ENCODE measurements at places on chromosomes 6 and 20.

GRCh38 chr20:51470499-51470820, 72.1 kb downstream of the NFATC2 start:
- DNase-seq, result no peak

DNA sequence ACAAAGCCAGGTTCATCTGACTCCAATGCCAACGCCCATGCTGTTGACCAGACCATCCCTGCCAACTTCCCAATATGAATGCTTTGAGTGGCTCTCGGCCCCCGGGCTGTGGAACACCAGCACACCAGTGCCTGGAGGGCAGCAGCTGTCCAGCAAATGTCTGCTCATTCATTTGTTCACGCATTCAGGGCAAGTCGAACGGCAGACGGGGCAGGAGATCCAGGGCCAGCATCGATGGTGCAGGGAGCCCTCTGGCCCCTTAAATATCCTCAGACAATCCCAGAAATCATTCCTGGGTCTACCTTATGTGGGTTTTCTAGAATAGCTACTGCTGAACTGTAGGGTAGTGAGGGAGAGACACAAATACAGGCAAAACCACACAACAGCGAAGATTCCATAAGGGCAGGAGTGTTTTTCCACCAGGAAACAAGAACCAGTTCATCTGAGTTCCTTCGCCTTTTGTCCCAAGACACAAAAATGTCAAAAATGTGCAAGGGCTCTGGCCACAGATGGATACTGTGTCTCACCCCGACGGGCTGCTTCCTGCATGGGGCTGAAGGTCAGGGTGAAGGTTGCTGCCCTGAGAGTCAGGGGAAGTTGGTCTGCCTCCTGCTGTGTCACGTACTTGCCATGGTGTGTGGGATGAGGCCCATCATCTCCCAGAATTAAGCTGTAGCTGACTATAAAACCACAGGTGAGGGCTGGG, 15.5 kb downstream of the RIPOR3 start:
- DNase-seq, result no peak

DNA sequence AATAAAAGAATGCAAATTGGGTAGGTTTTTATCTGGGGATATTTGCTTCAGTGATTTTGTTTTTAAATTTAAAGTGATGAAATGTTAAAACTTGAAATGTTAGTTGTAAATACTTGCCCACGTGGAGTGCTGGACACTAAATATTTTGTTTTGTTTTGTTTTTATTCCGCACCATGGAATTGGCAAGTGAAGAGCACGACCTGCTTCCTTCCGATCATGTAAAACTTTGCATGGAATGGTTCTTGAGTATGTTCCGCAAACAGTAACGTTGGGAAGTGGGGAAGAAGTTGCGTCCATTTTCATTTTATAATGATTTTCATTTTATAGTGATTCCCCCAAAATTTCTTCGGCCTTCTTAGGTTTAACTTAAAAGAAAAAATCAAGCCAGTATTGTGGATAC, 765 bp downstream of the IRAK1BP1 start:
- no peak for DNase-seq

DNA sequence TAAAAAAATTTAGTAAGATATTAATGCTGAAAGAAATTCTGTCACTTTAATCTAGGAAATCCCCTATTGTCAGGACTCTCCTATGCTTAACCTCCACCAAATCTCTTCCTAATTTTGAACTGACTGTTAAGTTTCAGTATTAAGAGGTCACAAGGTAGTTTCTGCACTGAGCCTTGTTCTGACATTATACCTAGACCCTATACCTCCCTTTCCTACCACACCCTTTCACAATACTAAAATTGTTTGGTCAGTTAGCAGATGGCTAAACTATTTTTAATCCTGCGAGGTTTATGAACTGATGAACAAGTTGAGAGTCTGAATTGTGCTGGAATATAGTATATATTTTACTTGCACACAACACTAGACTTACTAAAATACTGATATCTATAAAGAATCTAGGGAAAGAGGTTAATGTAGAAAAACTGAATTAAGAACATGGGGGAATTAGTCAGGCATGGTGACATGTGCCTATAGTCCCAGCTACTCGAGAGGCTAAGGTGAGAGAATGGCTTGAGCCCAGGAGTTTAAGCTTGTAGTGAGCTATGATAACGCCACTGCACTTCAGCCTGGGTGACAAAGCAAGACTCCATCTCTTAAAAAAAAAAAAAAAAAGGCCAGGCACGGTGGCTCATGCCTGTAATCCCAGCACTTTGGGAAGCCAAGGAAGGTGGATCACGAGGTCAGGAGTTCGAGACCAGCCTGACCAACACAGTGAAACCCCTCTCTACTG, 51.5 kb downstream of the HBS1L start:
- no peak for DNase-seq

DNA sequence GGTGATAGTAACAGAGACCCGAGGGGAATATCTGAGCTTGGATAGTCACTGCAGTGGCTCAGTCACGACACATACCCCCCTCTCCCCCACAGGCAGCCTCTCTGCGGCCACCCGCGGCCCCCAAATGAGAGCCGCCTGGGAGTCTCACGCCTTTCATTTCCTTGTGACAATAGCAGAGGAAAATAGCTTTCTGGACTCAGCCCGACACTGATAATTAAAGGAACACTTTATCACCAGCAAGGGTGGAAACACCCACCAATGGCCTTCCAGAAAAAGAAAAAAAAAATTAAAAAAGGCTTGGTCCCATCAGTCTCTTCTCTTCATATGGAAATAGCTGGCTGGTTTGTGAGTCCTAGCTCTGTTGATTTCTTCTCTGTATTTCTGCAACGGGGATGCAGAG, 35.1 kb upstream of the KCNG1 start:
- DNase-seq, result no peak

- DNase-seq, result no peak
These were observed 456.4 kb downstream of the COL12A1 start for GRCh38 chr6:74749211-74750147.

DNA sequence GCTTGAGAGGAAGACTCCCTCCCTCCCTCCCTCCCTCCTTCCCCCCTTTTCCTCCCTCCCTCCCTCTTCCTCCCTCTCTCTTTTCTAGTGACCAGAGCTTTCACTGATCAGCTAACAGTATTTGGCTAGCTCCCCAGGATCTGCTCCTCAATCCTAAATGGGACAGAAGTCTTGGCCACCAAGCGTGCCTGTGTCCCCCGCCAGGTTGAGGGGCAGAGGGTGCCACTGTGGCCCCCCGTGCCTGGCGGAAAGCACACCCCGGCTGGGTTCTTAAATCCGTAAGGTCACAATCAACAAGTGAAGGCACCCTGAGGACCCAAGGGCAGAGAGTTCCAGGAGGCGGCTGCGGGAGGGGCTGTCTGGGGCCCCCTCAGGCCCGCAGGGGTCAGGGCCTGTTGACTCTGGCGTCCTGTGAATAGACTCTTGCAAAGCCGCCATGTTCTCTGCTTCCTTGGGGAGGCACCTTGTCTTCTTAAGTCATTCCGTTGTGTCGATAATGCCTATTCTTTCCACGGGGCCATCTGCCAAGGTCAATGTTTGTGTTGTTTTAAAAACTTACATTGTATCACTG, 38.9 kb upstream of the STX16 start:
- DNase-seq, result no peak

- DNase-seq, result no peak
These were observed 52.8 kb upstream of the MPC1 start for GRCh38 chr6:166435574-166435973.

DNA sequence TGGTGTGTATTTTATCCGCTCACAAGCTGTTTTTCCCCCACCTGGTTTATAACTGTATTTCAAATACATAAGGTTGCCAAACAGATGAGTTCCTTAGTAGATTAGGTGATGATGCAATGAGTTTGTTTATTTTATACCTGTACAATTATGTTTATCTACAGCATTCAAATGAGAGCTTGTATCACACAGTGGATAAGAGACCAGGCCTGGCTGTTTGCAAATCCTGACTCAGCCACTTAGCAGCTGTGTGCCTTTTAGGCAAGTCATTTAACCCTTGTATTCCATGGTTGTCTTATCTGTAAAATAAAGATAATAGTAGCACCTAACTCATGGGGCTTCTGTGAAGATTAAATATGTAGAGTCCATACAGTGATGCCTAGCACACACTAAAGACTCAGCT, 143.7 kb downstream of the MOXD1 start:
- no peak for DNase-seq

GRCh38 chr6:158552055-158552795, 7.7 kb upstream of the TMEM181 start:
- DNase-seq, result no peak

- no peak for DNase-seq
These were observed 7.4 kb upstream of the FGD2 start for GRCh38 chr6:36997811-36998722.

DNA sequence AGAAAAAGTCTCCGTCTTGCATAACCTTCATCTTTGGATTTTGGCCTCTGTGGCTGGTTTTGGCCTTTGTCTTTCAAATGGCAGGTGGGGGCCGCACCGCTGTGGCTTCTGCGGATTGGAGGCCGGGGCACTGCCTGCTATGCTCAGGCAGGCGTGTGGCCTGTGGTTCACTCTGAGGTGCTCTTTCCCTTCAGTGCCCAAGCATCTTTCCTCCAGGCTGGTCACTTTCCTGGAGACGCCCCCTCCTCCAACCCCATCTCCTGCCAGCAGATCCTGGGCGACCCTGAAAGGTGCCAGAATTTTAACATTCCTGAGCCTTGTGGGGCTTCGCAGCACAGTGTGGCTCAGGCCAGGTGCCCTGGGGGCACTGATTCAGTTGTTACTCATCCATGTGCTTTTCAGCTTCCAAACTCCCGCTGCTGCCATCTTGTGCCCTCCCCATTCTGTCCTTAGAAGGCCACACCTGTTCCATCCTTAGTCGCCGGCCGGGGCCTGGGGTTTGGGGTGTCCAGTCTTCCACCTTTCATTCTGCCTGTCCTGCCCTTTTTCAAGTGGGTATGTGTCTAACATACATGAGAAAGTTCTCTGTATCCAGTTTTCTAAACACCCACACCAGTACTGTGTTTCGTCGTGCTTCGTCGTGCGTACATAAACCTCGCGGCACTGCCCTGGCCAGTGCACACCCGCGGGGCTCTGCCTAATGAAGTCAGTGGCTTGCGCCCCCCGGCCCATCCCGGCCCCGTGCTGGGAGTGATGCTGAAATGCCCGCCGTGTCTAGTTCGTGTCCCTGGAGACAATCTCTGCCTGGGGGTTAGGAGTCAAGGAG, 12.1 kb downstream of the SS18L1 start:
- no peak for DNase-seq

DNA sequence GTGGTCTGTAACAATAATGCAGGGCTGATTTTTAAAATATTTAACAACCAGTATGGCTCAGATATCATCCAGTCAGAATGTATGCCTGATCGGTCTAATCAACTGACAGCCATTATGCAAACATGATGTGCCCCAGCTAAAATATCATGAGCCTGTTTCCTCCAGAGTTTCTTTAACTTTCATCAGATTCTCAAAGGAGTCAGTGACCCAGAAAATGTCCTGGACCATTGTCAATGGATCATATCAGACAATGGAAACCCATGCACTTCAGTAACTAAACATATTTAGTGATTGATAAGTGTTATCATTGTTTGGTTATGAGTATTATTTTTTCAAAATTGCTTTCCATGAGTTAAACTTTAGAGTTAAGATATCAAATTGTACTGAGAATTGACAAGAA, 173.5 kb downstream of the LMBRD1 start:
- no peak for DNase-seq

DNA sequence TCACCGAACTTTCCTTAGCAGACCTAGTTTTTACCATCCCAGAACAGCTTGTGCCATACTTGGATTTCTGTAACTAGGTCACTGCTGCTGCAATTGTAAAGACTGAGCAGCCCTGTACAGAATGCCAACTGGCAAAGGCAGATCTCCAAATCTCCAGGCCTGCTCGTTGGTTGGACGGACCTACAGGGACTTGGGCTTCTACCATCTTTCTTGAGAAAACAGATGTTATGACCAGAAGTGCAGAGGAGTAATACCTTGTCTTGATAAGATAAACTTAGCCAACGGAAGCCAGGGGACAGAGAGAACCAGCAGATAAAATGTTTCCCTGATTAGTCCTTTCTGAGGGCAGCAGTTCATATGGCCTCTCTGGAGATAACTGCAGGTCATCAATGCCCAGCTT, 304.1 kb downstream of the RFPL4B start:
- no peak for DNase-seq

DNA sequence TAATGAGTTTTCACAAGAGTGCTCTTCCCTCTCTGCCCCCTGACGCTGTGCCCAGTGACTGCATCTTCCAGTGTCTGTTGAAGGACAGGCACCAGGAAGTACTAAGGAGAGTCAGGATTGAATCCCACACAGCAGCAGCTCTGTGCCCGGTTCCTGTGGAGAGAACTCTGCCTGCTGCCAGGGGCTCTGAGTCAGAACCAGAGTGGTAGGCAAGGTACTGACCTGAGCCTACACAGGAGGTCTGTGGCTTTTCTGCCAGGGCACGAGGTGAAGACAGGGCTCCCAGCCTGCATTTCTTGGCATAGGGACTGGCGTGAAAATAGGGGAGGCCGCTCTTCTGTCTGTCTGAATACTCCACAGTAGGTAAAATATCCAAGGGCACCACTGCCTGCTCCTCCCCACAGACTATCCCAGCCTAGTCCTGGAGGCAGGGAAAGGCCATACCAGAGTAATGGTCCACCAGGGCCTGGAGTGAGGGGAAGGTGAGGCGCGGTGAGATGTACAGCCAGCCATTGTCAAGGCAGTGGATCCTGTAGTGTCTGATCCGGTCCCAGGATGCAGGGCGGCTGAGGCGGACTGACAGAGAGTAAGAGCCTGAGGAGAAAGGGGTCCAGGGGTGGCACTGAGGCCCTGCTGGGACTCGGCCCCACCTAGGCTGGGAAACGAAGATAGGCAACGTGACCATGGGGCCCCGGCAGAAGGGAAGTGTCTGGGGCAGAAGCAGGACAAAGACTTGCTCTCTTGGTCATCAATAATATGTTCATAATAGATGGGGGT, 9.4 kb downstream of the RAB5IF start:
- no peak for DNase-seq

- DNase-seq, result no peak
These were observed 94.3 kb downstream of the CDC5L start for GRCh38 chr6:44481760-44482159.

- DNase-seq, result no peak
These were observed 969.9 kb upstream of the CITED2 start for GRCh38 chr6:140344142-140344913.

- DNase-seq, result peak; percentile 90
These were observed 25.1 kb upstream of the TAF8 start for GRCh38 chr6:42025066-42025844.

DNA sequence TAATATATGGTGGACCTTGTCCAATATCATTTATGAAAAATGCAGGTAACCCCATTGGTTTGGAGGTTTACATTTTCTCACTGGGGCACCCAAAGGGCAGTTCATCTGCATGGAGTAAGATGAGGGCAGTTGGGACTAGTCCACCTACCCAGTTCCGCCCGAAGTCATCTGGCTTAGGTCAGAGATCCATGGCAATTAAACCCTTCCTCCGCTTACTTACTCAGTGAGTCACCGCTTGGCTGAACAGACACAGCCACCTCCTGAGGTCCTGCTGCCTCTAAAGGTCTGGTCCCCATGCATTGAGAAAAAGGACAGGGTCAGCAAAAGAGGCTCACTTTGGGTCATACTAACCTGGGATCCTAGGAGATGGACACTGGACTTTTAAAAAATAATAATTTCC, 102.9 kb upstream of the PRL start:
- DNase-seq, result no peak

- DNase-seq, result no peak
These were observed 236.2 kb downstream of the CD83 start for GRCh38 chr6:14353798-14354197.

Measured in naive B cell (primary cell).